ENCODE measurements at places on chromosomes 2 and 18.

DNA sequence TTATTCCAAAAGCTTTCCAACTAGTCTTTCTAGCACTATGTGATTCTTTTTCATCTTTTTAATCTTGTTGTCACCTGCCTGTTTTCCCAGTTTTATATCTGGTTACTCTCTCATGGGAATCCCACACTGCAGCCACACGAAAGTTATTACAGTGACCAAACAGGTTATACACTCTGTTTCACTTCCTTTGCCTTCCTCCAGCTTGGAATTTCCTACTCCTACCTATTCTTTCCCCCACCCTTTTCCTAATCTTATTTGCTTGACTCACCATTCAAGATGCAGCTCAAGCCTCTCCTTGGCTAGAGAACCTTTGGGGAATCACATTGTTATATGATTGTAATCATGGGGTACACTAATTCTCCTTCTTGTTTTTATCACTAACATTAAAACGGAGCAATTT, 13.4 kb upstream of the TLK1 start:
- no peak for DNase-seq

GRCh38 chr2:637406-637776, 39.8 kb downstream of the TMEM18 start:
- no peak for DNase-seq

GRCh38 chr18:52130624-52131301, 209.2 kb upstream of the DCC start:
- DNase-seq: no peak

GRCh38 chr2:129610766-129611165, 368.7 kb upstream of the RAB6C start:
- DNase-seq: no peak

GRCh38 chr2:72745679-72746368, 80.0 kb downstream of the EXOC6B start:
- DNase-seq: peak; percentile 74

DNA sequence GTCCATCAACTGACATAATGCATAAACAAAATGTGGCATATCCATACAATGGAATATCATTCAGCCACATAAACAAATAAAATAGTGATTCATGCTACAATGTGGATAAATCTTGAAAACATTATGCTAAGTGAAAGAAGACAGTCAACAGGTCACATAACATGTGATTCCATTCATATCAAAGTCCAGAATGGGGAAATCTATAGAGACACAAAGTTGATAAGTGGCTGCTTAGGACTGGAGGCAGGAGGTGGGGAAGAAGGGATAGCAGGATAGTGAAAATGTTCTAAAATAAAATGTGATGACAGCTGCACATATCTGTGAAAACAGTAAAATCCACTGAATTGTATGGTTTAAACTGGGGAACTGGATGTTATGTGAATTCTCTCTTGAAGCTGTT, 18.7 kb downstream of the CFAP53 start:
- DNase-seq: no peak

DNA sequence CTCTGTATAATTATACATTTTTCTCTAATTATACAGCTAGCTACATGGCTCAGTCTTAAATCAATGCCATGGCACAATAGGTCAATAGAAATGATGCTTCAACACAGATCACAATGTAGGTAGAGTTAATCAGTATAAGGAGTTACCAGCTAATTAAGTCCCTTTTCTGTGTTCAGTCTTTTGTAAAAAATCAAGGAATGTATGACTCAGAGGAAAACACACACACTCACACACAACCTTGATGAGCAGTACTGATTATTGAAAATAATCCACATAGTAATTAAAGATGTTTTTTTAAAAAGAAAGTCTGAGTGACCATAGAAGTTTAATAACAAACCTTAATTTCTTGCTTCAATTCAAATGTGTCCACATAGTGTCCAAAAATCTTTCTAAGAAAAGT, 691.3 kb downstream of the LRP1B start:
- DNase-seq: no peak

GRCh38 chr2:235235977-235236767, 257.7 kb upstream of the AGAP1 start:
- DNase-seq: no peak

- DNase-seq: peak; percentile 88
Measured at GRCh38 chr2:60710707-60711106, 45.4 kb upstream of the PAPOLG start.

DNA sequence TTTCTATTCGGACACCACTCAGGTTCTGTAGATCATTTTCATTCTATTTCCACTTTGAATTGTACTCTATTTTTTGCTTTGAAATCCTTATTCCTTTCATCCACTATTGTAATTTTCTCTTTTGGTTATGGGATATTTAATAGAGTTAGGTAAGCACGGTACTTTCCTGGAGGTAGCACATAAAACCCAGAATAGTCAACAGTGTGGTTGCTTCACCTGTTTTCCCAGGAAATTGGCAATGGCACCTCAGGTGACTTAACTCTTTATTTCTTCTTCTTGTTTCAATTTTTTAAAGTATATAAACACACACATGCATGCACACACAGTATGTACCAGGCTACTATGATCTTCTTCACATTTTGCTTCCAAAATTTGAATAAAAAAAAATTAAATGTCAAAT, 682.0 kb upstream of the TMEFF2 start:
- no peak for DNase-seq

GRCh38 chr2:36584148-36584794, 13.7 kb downstream of the FEZ2 start:
- no peak for DNase-seq

DNA sequence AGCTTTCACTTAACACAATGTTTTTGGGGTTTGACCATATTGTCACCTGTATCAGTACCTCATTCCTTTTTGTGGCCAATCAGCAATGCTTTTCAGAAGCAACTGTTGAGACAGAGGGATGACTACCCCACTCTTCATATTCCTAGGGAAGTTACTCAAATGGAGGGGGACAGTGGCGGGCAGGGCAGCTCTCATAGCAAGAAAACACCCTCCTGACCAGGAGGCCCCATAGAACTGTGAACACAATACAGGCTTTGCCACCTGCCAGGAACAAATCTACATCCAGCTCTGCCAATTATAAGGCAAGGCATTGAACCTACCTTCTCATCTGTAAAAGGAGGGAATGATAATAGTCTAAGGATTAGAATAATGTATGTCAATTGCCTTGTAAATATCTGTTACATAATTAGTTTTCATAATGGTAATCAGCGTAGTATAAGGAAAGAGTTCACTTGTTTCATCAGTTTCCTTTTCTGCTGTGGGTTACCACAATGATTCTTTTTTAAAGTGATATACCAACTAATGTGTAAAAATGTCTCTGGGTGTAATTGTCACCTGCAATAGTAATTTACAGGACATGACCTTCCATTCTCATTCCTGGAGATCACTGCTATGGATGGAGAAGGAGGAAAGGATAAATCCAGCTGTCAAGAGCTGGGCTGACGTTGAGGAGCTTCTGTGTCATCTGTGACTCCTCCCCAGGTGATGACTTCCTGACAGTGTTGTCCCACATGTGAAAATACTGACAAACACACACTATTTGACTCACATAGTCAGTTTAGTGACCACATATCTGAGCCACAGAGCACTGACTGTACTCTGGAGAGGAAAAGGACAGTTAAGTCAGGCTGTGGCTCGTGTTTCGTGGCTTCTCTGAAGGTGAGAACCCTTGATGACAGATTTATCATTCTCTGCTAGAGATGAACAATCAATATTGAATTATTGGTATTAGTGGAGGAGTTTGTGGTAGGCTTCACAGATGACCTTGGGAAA, 13.5 kb downstream of the ALPK2 start:
- DNase-seq: no peak

DNA sequence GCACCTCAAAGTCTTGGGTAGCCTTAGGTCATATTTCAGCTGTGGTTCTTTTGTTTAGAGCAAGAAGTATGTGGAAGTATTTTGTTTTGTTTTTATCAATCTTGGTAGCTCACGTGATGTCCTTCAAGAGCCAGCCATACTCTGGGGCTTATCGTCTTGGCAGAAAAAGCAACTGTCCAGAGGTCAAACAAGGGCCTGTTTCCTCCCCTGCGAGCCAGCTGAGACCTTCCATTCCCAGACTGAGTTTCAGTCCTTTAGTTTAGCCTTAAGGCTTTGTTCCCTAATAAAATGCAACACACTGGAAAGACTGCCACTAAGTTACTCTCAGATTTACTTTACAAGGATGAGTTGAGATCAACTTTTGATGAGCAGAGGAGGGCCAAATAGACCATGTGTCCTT, 63.5 kb downstream of the TXNL1 start:
- no peak for DNase-seq

GRCh38 chr2:60822987-60823386, 58.4 kb upstream of the REL start:
- no peak for DNase-seq

DNA sequence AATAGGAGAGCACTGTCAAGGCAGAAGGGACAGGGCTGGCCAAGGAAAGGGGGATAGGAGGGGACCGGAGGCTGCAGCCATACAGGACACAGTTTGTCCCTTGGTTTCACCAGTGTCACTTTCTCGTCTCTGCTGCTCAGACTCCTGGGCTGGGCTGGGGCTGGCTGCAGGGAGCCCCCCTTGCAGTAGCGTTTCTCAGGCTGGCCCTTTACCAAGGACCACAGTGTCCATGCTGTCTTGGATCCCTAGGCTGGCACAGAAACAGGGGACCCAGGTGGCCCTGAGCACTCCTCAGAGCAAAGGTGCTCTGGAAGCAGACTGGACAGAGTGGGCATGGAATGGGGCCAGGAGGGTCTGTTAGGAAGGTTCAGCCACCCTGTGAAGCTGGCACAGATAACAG, 34.8 kb downstream of the ATOH8 start:
- no peak for DNase-seq

DNA sequence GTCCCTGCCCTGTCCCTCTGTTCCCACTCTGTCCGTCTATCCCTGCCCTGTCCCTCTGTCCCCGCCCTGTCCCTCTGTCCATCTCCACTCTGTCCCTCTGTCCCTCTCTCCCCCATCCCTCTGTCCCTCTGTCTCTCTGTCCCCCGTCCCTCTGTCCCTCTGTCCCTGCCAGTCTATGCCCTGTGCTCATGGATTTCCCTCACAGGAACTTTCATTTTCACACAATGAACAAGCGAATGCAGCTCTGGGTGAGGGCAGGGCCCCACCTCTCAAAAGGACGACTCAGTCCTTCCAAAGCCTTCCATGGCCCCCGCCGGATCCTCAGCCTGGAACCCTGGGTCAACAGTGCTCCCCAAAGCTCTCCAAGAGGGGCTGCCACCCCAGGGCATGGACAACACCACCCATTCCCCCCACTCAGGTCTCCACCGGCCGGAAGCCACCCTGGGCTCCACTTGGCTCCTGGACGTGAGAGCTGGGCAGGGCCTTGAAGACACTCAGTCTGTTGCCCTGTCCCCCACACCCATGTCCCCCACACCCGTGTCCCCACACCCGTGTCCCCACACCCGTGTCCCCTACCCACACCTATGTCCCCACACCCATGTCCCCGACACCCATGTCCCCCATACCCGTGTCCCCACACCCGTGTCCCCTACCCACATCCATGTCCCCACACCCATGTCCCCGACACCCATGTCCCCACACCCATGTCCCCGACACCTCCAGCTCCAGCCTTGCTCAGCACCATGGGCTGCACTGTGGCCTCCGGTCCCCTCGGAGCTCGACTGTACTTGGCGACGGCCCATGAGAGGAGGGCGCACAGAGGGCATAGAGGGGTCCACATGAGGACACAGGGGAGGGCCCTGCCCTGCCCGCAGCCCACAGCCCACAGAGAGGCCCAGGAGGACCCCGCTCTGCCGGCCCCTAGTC, 156.0 kb downstream of the PXDN start:
- DNase-seq: no peak

DNA sequence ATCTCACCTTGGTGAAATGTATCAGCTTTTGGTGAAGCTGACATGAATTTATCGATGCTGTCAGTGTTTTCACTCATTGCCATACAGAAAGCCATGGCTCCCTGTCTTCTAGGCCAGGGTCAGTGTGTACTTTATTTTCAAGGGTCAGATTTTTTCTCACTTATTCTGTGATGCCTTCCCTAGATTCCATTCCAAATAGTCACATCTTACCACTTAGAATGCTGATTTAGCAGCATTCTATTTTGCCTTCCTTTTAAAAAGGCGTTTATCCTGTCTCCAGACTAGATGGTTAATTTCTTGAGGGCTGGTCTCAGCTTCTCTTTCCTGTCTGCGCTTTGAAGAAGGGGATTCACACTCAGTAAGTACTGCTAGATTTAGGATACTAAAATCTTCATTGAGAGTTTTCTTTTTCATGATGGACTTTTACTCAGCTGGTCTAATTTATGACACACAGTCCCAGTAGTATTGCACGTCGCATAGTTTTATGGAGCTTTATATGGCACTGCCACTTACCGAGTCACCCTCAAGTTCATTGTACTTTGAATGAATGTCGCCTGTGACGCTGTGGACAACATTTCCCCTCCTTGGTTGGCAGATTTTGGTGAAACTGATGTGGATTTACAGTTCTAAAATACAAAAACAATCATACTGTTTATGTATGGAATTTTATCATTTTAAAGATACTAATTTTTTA, 194.0 kb downstream of the ZNF407 start:
- no peak for DNase-seq

DNA sequence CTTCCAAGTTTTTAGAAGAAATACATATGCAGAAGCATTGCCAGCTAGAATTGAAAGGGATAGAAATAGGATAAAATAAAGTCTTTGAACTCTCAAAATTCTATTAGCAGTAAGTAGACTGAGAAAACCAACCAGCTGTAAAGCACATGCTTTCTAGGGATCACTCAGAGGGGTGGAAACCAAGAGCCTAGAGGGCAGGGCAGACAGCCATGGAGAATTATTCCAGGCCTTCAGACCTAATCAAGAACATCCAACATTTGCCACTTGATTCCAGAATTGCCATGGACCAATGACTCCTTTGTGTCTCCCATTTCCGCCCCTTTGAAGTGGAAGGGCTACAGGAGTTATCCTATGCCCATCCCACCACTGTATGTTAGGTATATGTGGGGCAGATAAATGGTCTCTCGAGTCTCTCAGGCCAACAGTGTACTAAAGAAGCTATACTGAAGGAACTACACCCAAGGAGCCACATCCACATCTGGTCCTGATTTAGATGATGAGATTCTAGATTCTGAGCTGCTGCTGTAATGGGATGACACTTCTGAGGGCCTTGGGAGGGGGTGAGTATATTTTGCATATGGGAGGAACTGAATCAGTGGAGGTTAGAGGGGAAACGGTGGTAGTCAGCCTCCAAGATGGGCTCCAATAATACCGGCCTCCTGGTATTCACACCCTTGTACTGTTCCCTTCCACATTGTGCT, 4.0 kb downstream of the FARSB start:
- DNase-seq: no peak

- no peak for DNase-seq
Measured at GRCh38 chr2:202084265-202084664, 11.2 kb downstream of the KIAA2012 start.

DNA sequence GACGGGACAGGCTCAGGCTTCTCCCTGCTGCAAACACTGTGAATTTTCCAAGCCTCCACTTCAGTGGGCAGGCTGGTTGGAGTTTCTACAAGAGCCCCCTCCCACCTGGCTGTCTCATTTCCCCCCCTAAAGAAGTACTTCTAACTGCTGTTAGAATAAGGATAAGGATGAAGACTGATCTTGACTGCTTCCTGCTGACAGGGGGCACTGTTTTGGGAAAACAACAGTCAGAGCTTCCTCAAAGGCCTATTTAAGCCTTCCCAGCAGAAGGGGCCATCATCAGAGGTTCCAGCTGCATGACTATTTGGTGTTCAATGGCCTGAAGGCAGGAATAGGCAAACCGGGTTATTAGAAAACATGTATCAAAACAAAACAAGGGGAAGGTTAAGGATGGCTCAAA, 1162.8 kb downstream of the DSC3 start:
- no peak for DNase-seq
